Stimulated activated CD4-positive, alpha-beta T cell treated with anti-CD3 and anti-CD28 coated beads, Interleukin-1b, Interleukin-23, amount 100 ng/mL, for 1 hour (primary cell): ENCODE measurements at places on chromosomes 2 and 18.

GRCh38 chr2:11073251-11073650 lies 82.0 kb upstream of the SLC66A3 start:
- DNase-seq, result no peak

DNA sequence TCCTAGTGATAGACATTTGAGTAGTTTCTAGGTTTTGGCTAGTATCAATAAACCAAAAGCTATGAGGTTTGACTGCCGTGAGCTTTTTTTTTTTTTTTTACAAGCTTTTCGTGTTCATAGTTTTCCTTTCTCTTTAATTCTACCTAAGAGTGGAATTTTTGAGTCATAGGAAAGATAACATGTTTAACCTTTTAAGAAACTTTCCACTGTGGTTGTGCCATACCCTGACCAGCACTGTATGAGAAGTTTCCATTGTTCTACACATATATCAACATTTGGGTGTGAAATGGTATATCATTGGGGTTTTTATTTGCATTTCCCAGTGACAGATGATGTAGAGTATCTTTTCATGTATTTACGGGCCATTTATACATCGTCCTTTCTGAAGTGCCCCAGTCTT lies 31.7 kb downstream of the UBE2F start:
- DNase-seq, result no peak

DNA sequence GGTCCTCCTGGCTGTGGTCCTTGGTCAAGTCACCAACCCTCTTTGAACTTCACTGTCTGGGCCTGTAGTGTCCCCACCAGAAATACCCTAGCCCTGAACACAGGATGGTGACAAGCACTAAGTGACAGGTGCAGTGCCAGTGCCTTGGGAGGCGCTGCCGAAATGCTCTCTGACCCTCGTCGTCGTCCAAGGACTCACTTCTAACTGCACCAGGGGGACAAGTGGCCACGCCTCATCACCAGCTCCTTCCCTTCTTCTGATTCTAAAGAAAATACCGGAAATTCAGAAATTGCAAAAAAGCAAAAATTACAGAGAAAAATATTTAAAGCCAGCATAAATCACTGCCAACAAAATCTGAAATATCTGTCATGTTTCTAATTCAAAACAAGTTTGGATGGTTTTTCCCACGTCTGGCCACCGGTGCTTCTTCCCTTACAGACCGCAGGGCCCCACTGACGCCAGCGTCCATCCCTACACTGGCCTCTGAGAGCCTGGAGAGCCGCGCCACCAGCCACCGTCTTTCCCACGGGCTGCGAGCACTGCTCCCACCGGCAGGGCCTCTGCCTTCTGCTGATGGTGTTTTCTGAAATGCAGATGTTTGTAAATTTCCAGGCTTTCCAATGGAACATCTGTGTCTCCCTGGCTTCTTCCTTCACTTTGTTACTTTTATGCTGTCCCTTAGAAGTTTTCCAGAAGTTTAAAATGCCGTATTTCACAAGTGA lies 37.4 kb upstream of the GPC1 start:
- no peak for DNase-seq

- no peak for DNase-seq
Observed at GRCh38 chr2:106197878-106198277, 3.8 kb upstream of the UXS1 start.

- DNase-seq, result no peak
Observed at GRCh38 chr2:115124817-115125216, 682.4 kb downstream of the DPP10 start.

GRCh38 chr2:24490181-24490689 lies 819 bp upstream of the NCOA1 start:
- no peak for DNase-seq

- DNase-seq, result no peak
Observed at GRCh38 chr2:8115456-8115855, 566.4 kb upstream of the ID2 start.

DNA sequence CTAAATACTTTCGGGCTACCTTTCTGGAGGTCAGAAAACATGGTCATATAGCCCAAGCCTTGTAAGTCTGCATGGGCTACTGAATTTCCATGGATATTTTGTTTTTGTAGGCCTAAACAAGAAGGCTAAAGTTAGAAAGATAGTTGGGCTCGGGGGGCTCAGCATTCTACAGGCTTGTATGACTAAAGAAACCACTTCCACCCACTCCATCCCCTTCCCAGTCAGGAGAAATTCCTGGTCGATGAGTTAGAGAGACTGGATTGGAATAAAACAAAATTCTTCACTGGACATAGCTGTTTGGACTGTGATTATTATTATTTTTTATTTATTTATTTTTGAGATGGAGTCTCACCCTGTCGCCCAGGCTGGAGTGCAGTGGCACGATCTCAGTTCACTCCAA lies 539.4 kb upstream of the TNP1 start:
- no peak for DNase-seq

DNA sequence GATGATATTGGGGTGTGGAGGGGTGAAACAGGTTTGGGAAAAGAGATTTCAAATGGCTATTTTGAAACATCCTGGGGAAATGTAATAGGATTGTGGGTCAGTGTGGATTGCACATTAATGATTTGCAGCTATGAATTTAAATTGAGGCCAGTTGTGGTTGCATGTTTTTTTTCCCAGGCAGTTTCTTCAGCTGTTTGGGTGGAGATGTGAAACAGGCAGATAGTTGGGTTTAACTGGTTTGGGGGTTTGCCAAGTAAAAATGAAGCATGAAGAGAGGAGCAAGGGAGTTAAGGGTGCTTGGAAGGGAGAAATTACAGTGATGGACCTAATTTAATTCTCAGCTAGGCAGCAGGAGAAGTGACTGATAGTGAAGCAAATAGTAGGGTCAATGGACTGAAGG lies 16.8 kb downstream of the GPD2 start:
- DNase-seq, result no peak

GRCh38 chr18:7803956-7804469 lies 236.9 kb downstream of the PTPRM start:
- DNase-seq, result no peak

- no peak for DNase-seq
Observed at GRCh38 chr18:44803019-44803650, 122.4 kb downstream of the SETBP1 start.

DNA sequence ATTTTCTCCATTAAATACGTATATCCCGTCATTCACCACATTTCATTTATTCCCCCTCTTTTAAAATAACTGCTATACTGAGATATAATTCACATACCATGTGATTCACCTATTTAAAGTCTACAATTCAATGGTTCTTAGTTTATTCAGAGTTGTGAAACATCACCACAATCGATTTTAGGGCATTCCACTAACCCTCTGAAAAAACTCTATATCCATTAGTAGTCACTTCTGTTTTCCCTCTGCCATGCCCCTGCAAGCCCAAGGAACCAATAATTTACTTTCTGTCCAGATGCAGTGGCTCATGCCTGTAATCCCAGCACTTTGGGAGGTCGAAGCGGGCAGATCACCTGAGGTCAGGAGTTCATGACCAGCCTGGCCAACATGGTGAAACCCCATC lies 95.5 kb upstream of the FZD5 start:
- DNase-seq, result no peak

- DNase-seq, result peak; percentile 16
Observed at GRCh38 chr2:84849271-84849952, 31.5 kb downstream of the TRABD2A start.

GRCh38 chr2:177545981-177546585 lies 153.5 kb downstream of the AGPS start:
- DNase-seq, result no peak

GRCh38 chr18:65623676-65624075 lies 127.1 kb upstream of the CDH7 start:
- no peak for DNase-seq

DNA sequence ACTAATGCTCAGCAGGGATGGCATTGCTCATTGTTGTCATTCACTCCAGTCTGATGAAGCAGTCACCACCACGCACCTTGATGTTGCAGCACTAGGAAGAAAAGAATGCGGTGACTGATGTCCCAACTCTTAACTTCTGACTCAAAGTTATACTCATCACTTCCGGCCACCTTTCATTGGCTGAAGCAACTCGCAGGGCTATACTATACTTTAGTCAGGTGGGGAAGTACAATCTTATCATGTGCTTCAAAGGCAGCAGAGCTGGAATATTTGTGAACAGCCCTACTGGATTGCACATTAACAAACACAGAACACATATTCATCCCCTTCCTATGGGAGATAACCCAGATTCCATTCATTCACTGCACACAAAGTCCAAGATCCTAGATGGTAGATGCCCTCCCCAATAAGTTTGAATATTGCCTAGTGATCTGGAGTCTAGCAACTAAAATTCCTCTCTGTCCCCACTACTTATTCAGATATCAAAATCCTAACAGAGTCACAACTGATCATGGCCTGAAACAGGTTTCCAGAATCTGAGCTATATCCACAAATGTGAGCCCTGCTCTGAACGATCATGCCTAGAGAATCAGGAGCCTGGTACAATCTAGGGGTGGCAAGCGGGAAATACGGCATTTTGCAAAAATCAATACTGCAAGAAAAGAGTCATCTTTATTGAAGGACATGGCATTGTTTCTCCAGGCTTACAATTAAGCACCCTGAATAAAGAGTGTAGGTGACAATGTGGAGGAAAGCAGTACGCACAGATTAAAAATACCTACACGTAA lies 3.4 kb upstream of the SPATS2L start:
- no peak for DNase-seq

DNA sequence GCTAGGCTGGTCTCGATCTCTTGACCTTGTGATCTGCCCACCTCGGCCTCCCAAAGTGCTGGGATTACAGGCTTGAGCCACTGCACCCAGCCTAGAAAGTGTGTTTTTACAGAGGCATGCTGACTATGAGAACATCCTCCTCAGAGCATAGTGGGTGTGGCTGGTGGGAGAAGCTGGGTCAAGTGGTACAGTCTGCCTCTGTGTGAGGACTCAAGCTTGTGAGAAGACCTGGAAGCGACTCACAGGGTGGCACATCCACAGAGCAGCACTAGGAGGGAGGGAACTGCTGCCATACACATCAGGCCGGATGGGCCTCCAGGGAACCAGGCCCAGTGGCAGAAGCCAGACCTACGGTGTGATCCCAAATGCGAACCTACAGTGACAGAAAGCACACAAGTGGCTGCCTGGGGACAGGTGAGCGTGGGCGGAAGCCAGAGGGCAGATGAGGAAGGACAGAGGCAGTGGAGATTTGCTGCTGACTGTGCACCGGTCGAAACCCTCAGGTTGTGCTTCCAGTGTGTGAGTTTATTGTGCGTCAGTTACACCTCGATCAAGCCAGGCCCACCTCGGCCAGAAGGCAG lies 8.9 kb downstream of the ARHGEF4 start:
- DNase-seq, result no peak

- no peak for DNase-seq
Observed at GRCh38 chr2:237581751-237582746, 8.5 kb downstream of the RAB17 start.

GRCh38 chr2:181605889-181606837 lies 50.7 kb downstream of the CERKL start:
- no peak for DNase-seq

DNA sequence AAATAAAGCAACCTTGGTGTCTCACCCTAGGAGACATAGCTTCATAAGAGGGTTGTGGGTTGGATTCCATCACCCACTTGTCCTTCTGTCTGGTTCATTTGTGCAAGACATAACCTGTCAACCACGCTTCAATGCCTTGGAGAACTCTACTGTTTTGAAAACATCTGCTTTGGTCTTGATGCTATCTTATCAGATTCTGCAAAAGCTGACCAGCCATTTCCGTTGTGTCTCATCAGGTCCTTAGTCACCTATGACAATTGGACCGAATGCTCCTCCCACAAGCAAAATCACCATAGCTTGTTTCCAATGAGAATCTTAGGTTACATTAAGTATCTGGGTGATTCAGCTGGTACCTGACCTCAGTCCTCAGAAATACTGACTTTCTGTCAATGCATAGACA lies 35.4 kb downstream of the STAT4 start:
- DNase-seq, result peak; percentile 9

- DNase-seq, result no peak
Observed at GRCh38 chr2:11812466-11813248, 66.2 kb downstream of the LPIN1 start.

DNA sequence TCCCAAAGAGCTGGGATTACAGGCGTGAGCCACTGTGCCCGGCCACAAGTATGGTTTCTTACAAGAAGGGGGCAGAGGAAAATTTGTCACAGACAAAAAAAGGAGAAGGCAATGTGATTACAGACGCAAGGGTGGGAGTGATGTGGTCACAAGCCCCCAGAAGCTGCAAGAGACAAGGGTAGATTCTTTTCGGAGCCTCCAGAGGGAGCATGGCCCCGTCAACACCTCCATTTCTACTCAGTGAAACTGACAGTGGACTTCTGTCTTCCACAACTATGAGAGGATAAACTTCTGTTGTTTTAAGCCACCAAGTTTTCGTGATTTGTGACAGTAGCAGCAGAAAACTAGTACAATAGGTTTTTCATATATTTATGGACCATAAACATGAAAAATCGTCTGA lies 2.1 kb upstream of the TCF7L1 start:
- DNase-seq, result no peak

DNA sequence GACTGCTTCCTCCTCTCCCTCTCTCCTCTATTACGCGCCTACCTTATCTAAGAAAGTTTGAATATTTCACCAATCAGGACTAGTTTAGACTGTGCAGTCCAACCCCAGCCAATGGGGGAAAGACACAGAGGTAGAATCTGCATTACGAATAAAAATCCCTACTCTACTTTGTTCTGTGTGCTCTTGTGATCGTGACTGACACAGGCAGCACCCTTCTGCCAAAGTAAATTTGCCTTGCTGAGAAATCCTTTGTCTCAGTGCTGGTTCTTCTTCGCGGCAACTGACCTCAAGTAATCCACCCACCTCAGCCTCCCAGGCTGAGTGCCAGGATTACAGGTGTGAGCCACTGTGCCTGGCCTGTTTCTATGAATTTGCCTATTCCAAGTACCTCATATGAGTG lies 8.6 kb upstream of the CDCA7 start:
- DNase-seq, result no peak

- no peak for DNase-seq
Observed at GRCh38 chr18:50142441-50143120, 52.4 kb downstream of the MYO5B start.

DNA sequence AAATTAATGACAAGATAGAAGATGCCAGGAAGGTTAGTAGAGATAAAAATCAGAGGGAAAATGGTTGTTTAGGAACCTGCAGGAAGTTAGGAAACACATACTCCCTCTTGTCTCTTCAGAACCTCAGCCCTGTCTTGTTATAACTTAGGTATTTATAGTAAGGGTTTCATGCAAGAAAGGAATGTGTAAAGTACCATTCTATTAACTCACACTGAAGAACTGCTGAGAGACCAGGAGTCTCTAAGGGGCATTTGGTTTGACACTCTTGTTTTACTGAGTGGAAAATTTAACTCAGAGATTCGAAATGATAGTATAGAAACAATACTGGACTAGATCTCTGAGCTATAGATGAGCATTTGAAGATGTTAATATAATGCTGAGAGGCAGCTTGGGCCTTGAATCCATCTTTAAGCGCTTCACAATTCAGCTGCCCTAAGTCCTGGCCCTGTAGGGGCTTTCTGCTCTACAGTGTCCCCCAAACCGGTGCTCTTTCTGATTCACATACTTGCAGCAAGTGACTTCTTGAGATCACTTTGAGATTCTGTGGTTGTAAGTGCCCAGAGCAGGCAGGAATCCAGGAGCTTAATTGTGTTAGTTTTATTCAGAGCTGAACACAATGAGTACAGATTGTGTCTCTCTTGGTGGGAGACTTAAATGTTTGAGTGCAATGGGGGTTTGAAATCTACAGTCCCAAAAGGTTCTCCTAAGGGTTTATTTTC lies 235.0 kb upstream of the RGPD4 start:
- no peak for DNase-seq

GRCh38 chr2:71742953-71743601 lies 289.7 kb downstream of the DYSF start:
- DNase-seq, result no peak
